ENCODE measurements at places on chromosomes 3 and 15.
A peak's percentile ranks its signal among the peaks of the same experiment; 100 is the strongest.

DNA sequence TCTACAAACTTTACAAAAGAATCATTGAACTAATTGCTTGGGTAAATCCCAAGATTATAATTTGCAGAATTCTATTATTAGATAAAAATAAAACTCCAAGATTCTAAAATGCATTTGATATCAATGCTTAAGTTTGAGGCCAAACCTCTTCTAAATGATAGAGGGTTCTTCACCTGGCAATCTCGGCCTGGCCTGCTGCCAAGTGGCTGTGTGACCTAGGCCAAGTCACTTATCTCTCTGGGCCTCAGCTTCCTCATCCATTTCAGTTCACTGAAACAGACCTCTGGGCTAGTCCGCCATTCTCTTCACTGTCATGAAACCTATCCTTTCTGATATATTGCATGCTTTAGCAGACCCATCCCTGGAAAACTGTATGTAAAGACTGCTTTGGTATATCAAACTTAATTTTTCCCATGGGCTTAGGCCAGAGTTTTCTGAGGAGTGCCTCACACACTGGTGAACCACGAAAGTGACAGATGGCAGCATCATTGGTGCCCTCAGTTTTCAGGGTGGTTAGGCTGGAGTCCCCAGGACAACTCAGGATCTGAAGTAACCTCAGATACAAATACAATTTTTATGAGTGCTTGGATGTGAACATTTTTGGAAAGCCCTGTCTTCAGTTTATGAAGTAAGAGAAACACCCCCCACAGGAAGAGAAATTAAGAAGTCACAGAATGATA is 21.8 kb downstream of the NUDT16 start:
- no peak for DNase-seq

DNA sequence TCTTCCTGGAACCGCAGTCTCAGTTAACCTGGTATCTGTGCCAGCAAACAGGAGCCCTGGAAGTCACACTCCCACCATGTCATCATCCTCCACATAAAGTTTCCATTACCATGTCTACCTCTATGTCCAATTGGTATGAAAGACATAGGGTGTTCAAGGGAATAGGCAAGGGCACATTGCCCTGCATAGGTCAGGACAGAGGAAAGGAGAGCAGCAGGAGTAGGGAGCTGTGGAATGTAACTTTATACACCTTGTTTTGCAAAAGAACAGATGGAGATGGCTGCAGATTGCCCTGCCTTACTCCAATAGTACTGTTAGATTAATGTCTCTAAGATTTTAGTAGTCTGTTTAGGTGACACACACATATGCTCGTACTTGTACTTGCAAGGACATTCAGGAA is 1056.4 kb downstream of the NTRK3 start:
- DNase-seq, result no peak

- no peak for DNase-seq
Measured at GRCh38 chr3:38022301-38022700, 7.1 kb downstream of the PLCD1 start.

GRCh38 chr3:126836220-126836860 is 132.3 kb downstream of the CHCHD6 start:
- no peak for DNase-seq

GRCh38 chr3:49460188-49460890 is 9.7 kb upstream of the DAG1 start:
- no peak for DNase-seq

- no peak for DNase-seq
Measured at GRCh38 chr3:55042591-55042990, 114.7 kb upstream of the LRTM1 start.

DNA sequence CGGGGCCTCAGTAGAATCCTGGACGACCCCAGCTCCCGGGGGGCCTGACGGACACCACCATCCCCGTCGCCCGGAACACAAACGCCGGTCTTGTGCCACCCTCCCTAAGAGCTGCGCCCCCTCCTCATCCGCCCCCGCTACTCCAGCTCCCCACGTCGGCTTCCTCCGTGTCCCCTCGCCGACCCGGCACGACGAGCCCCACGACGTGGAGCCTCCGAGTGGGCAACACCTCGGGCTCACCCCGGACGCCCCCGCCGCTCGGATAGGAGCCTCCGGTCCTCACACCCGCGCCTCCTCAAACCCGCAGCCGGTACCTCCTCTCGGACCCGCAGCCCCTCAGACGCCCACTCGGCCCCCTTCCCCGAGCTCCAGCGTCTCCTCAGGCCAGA is 525 bp downstream of the NPTN start:
- no peak for DNase-seq

GRCh38 chr3:58526515-58526957 is 10.5 kb downstream of the ACOX2 start:
- DNase-seq, result peak; percentile 76

- DNase-seq, result no peak
Measured at GRCh38 chr3:17640466-17640865, 102.0 kb downstream of the TBC1D5 start.

- DNase-seq, result no peak
Measured at GRCh38 chr3:127781411-127782001, 40.8 kb downstream of the MGLL start.

DNA sequence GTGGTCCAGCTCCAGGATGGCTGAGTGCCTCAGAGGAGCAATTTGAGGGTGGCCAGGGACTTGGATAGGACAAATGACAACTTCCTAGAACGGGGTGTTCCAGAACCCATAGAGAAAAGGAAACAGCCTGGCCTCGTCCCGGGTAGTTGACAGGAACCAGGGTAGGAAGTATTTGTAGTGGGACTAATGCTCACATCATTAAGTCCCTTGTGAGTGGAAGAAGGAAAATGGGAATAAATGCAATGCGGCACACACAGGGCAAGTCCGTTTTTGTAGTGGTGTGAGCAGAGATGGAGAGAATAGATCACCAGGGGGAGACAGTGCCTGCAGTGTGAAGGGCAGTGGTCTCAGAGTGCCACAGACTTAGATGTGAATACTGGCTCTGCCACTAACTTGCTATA is 19.6 kb downstream of the TIMP4 start:
- DNase-seq, result no peak

GRCh38 chr15:48010316-48010715 is 110.5 kb upstream of the SLC24A5 start:
- no peak for DNase-seq

DNA sequence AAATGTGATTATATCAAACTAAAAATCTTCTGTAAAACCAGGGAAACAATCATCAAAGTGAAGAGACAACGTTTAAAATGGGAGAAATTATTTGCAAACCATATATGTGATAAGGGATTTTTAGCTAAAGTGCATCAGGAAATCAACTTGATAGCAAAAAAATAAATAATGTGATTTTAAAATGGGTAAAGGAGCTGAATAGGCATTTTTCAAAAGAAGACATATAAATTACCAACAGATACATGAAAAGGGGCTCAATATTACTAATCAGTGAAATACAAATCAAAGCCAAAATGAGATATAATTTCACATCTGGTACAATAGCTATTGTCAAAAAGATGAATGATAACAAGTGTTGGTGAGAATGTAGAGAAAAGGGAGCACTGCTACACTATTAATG is 537.6 kb upstream of the NAALADL2 start:
- DNase-seq, result no peak

DNA sequence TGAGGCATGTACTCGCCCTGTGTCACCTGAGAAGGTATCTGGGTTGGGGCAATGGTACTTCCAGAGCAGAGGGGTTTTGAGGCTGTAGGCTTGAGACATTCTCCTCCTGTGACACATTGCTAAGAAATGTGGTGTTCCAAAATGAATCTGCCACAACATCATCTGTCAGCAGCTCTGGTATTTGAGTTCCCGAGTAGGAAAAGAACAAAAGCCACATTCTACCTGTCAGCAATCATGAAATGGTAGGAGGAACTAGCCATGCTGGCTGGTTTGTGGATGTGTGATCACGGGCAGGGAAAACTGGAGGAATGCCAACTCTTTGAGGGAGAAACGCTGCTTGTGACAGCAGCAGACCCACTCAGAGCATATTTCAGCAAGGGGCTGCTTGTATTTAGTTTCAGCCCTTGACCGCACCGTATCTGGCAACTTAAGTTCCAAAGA is 579.4 kb upstream of the TBL1XR1 start:
- peak; percentile 94 for DNase-seq

- no peak for DNase-seq
Measured at GRCh38 chr3:76365275-76365674, 579.9 kb upstream of the ZNF717 start.

- no peak for DNase-seq
Measured at GRCh38 chr3:152874896-152875749, 40.2 kb downstream of the P2RY1 start.

DNA sequence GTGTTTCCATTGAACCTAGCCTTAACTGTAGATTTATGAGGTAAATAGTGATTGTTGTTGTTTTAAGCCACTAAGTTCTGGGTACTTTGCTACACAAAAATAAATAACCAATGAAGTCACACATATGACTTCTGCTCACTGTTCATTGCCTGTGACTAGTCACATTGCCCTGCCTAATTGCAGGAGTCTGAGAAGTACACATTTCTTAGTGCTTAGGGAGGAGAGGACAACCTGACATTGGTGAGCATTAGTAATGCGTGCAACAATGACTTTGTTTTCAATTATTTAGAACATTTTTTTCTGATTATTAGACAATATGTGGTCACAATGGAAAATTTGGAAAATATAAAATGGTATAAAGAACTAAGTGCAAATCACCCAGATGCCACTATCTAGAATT is 133.2 kb upstream of the DAZL start:
- no peak for DNase-seq

GRCh38 chr3:138148503-138148902 is 16.3 kb upstream of the A4GNT start:
- no peak for DNase-seq

DNA sequence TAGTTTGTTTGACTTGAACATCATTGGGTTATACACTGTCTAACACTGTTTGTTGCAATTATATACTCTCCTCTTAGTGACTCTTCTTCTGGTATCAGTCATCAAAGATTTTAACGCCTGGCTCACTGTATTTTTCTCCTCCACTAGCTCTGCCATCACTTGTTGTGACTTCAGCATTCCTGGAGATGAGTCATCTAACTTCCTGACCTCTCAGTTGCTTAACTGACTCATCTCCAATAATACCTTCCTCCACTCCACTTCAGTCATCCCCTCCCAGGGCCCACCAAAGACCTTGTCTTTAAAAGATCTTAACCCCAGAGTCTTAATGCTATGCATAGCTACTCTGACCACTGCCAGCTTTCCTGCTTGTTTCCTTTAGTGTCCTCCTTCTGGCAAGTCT is 28.6 kb upstream of the CLSTN2 start:
- DNase-seq, result peak; percentile 89

DNA sequence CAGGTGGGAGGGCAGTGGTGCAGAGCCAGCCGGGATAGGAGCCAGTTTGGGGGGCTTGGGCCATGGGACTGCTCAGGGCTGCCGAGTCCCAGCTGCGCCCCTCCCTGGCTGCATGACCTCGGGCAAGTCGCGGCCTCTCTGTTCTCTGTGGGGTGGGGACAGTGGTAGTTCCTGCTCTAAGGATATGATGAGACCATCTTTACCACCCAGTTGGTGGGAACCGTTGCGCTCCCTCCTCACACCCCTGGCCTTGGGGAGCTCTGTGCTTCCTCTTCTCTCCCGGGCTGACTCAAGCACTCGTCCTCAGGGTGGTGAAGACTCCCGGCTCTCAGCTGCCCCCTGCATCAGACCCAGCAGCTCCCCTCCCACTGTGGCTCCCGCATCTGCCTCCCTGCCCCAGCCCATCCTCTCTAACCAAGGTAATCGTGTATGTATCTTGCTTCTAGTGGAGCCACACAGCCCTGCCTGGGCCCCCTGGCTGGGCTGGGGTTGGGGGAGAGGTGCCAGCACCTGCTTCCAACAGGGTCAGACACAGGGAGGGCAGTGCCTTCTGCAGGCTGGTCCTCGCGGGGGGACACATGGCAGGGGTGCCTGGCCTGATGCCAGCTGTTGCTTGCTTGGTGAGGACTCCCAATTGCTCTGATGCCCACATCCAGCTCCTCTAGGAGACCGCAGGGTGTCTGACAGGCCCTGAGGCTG is 15.1 kb upstream of the STAB1 start:
- no peak for DNase-seq

GRCh38 chr15:90909976-90910375 is 6.9 kb downstream of the MAN2A2 start:
- no peak for DNase-seq

DNA sequence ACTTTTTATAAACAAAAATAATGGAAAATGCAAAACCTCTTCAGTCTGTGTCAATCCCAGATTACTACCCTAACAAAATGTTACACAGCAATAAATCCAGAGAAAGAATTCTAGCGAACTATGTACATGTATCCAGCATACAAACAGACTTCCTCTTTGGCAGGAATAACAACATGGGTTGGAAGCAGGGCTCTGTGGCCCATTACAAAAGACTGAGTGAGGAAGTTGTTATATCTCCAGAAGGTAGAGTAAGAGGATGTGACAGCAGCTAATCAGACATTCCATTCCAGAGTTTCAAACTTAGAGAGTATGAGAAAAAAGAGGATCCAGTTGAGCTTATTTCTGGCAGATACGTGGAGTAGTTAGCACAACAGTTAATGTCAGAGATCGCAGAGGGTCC is 294.0 kb upstream of the PLSCR5 start:
- no peak for DNase-seq

DNA sequence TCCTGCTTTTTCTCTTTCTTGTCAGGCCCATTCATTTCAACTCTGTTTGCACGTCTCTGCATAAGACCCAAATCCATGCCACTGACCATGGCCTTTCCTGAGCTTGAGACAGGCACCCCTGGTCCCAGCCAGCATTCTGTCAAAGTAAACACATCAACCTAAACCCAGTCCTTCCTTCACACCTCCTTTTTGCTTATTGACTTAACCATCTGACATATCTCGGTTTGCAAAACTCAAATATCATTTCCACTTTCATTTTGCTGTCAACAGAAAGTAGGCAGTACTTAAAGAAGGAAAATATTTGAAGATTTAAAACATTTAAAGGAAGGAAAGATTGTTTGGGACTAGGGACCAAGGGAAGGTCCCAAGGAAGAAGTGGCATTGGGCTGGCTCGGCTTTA is 48.2 kb upstream of the KBTBD8 start:
- no peak for DNase-seq

DNA sequence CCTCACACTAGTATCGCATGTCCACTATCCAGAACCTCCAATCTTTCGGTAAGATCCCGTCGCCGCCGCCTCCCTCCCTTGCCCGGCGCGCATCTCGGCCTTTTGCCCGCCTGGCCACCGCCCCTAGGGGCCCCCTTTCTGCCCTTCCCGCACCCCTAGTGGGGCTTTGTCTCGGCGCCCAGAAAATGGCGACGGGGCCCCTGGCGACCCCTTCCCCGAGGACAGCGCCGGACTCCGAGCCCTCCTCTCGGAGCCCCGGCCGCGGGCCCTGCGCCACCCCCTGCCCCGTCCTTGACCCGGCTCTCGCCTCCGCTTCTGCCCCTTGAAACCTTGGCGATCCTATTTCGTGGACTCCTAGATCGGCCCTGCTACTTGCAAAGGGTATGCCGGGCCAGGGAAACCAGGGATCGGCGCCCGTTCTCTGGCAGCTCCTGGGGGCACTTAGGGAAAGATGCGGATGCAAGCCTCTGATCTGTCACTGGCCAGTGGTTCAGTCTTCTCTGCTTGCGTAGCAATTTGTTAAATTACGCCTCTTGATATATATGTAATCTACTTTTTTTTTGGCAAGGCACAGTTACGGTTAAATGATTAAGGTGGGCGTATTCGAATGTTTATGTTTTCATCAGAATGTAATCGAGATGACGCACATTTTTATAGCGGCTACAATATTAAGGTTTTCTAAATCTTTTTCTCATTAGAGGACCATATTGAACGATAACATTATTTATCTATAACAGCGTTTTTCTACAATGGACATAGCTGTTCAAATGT is 603 bp downstream of the EIF1B start:
- DNase-seq, result no peak

- DNase-seq, result no peak
Measured at GRCh38 chr3:66492071-66492470, 8.8 kb downstream of the LRIG1 start.
